ENCODE measurements at places on chromosomes 7 and 10.
A peak's percentile ranks its signal among the peaks of the same experiment; 100 is the strongest.

- no peak for DNase-seq
These were observed 64.1 kb downstream of the TMEM168 start for GRCh38 chr7:112726076-112726475.

DNA sequence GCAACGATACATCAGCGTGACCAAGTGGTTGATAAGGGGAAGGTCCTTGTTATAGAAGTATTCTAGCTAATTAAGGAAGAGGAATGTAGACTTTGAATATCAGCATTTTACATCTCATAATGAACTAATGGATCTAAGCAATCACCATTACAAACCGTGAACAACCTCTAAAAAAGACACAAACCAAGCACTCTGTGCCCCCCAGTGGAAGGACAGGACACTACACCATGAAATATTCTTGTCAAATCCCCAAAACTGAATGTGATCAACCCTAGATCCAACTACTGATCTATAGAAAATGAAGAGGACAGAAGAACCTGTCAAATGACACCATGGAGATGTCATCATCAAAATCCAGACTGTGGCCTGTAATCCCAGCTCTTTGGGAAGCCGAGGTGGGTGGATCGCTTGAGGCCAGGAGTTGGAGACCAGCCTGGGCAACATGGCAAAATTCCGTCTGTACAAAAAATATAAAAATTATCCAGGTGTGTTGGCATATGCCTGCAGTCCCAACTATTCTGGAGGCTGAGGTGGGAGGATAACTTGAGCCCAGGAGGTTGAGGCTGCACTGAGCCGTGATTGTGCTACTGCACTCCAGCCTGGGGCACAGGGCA is 111.3 kb upstream of the CARD11 start:
- peak; percentile 37 for DNase-seq

GRCh38 chr10:73655990-73656298 is at the start of gene SYNPO2L:
Gene SYNPO2L (minus strand): TSS chr10:73656029. CDS start chr10:73655922, 107 bp downstream.
- DNase-seq: no peak

DNA sequence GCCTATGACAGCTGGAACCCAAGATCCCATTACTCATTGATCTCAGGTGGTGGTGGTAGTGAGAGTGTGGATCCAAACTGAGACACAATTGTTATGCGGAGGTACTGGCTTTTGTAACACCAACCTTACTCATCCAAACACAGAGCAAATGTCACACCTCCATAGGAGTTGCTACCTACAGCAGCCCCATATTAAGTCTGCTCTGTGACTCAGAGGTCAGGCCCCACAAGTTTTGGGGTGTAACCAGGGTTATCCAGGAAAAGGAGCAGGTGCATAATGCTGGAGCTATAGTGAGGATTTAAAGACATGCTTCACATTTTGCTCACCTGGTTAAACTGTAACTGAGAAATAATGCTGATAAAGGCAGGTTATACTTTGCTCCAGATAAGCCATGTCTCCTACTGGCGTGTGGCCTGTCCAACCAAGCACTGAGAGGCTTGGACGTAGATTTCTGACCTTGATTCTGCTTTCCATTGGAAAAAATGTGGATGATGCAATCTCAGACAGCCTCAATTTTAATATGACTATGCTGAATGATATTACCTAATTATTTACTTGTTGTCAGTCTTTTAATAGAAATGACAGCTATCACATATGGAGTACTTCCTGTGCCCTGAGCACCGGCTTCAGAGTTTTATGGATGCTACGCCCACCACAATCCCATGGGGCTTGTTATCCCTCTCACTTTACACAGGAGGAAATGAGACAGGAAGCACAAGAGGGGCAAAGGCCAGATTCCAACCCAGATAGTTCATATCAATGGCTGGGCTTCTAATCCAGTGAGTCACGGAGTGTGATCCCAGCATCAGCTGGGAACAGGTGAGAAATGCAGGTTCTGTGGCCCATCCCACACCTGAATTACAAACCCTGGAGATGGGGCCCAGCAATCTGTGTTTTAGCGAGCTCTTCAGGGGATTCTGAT is 181.3 kb downstream of the CHN2 start:
- DNase-seq: no peak

GRCh38 chr7:55977831-55978230 is 13.4 kb downstream of the NIPSNAP2 start:
- peak; percentile 87 for DNase-seq

GRCh38 chr7:45435131-45435530 is 139.0 kb upstream of the ADCY1 start:
- DNase-seq: no peak

DNA sequence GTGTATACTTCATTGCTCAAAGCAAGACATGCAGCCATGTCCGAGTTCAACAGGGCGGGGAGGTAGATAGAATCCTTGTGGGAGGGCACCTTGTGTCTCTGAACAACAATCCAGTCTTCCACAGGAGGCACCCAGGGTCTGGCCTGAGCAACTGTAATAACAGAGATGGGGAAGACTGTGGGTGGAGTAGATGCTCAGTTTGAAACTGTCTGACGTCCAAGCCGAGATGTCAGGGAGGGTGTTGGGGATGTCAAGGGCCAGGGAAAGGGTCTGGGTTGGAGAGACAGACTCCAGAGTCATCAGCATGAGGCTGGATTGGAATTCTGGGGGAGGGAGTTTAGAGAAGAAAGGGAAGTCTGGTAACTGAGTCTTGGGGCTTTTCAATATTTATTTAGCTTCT is 88.0 kb downstream of the FANK1 start:
- no peak for DNase-seq

- no peak for DNase-seq
These were observed 304.9 kb downstream of the SUGCT start for GRCh38 chr7:40439686-40440085.

GRCh38 chr7:112420236-112420861 is 29.9 kb upstream of the IFRD1 start:
- DNase-seq: peak; percentile 75

Data from AG10803 (cell line).